ENCODE measurements at places on chromosomes 3 and 15.

DNA sequence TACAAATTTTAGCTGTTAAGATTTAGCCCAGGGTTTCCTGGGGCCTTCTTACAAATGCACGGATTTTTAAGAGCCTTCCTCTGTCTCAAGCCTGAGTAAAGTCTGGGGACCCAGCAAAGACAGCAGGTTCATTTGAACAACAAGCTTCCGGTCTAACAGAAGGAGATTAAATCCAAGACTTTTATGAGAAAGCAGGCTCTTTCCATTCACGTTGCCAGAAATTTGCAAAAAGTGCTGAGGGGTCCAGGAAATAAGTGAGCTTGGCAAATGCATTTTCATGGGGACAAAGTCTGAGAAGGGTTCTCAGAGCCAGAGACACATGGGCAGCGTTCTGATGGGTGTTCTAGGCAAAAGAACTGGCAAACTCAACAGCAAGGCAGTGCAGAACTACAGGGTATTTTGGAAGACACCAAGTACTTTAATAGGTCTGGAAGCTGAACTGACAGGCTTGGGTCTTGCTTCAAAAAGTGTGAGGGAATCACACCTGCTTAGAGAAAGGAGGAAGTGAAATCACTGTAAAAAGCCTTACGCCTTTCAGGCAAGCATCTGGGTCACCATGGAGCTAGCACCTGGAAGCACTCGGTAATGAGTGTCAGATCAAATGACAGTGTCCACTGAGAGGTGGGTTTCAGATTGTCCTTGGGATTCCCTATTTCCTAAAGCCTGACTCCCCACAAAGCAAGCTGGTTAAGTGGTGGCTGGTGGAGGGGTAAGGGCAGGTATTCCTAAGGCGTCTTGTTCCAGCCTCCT is 115.8 kb upstream of the ARHGEF3 start:
- DNase-seq: no peak

DNA sequence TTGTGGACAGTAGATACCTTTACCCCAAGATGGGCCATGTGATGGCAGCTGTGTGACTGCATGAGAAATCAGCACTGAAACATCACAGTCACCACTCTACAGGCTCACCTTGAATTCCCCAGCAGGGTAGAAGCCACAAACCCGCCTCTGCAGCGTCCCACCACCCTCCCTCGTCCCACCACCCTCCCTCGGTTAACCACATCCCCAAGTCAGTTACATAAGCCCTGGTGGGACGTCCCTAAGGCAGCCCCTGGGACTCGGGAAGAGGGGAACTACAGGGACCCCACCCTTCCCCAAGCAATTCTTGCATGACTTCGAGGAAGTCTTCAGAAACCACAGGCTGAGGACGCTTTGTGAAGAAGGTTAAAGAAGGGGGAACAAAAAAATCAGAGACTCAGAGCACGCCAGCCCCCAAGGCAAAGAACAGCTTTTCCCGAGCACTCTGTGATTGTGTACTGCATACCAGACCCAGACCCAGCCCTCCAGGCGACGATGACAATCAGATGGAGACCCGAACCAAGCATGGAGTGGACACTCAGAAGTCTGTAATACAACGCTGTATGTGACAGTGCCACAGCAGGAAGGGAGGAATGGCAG is 60.5 kb downstream of the SH3BP5 start:
- peak; percentile 75 for DNase-seq

DNA sequence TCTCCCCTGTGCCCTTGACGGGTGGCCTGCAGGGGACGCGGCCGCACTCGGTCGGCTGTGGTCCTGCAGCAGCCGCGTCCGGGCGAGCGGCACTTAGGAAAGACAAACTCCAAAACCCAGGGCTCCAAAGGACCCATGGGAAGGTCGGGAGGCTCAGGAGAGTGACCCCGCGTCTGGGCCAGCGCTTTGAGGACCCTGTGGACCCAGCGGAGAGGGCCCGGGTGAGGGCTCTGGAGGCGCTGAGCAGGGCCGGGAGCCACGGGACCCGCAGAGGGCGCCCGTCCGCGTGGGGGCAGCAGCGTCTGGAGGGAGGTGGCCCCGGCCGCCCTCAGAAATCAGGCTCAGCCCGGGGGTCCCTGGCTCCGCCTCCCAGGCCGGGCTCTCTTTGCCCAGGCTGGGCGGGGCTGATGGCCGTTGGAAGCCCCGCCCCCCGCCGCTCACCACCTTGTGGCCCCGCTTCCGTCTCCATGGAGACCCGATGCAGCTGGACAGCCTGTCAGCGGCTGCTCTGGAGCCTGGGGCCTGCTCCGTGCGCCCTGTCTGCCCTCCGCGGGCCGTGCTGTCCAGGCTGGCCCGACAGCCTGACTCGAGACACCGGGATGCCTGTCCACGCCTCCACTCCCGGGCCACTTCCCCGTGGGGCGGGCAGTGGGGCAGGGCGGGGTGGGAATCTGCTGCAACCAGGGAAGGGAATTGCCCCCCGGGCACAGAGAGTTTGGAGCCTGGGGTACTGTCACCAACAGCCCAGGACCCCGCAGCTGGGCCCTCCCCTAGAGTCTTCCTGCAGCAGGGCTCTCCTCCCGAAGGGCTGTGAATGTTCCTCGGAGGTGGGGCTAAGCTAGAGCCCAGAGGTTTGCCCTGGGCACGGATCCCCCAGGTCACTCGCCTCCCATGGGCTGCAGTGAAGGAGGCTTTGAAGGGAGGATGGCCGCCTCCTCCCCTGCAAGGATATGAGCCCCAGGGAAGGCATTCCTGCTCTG is 34.8 kb upstream of the RPL32 start:
- DNase-seq: peak; percentile 14

GRCh38 chr3:37610529-37610928 is 251.2 kb upstream of the CTDSPL start:
- no peak for DNase-seq

DNA sequence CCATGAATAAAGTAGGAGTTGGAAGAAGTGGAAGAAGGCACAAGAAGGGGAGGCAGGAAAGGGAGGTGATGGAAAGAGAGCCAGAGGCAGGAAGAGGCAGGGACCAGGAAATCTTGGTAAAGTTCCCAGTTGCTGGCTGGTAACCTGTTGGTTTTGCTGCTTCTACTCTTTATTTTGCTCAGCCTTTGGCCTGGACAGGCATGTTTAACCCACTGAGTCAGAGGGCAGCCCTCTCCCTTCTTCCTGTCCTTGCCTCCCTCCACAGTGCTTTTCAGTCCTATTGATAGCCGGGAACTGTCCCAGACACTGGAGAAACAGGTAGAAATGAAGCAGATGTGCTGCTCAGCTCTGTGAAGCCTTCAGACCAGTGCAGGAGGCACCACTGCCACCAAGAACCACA is 43.4 kb upstream of the APEH start:
- DNase-seq: no peak

DNA sequence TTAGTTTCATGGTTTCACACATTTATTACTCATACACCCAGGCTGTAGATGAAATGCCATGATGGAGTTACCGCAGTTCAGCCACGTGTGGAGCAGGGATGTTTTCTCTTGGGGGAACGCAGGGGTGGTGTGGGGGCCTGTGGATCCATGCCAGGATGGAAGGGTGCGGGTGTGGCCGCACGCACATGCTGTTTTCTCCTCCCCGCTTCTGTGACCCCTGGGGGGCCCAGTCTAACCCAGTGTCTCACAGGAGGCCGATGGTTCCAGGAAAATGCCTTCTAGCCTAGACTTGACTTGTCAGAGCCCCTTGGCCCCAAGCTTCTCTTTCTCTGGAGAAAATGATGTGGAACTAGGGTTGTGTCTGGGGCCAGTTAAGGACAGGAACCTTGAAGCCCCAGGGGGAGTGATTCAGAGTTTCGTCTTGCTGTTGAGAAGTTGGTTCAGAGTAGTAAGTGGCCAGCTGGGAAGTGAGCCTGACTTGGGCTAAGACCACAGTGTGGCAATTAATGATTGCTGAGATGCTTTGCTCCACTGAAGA is 240.4 kb upstream of the BHLHE40 start:
- no peak for DNase-seq

DNA sequence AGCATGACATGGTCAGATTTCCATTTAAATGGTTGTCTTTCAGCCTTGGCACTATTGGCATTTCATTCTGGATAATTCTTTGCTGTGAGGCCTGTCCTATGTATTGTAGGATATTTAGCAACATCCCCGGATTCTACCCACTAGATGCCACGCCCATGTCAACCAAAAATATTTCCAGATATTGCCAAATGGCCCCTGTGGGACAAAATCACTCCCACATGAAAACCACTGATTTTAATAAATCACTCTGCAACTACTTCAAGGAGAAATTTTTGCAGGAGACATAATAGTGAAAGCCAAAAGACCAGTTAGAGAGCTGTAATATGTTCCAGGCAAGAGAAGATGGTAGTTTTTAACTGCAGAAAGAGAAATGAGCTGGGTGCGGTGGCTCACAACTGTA is 55.9 kb upstream of the RARB start:
- DNase-seq: no peak

- no peak for DNase-seq
Measured at GRCh38 chr3:158651192-158651591, 6.9 kb downstream of the GFM1 start.

- no peak for DNase-seq
Measured at GRCh38 chr3:143821862-143822261, 26.4 kb downstream of the SLC9A9 start.

DNA sequence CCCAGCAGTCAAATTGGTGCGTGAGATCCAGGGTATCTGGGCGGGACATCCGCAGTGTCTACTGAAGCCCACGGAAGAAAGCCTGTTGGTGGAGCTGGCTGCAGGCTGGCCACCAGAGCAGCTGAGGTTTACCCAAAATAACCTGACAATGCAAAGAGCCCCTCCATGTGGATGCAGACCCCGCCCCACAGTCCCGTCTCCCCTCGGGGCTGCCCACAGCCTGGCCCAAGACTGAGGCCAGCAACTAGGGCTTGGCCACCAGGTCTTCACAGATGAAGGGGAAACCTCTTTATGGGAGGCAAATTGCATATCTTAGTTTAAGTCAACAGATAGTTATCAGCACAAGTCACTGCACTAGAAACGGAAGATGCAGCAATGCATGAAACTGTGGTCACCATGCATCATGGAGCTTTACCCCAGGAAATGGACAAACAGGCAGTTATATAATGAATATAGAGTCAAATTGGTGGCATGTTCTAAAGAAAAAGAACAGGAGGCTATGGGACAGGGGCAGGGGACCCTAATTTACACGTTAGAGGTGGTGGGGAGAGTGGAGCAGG is 86.3 kb downstream of the ARNT2 start:
- DNase-seq: no peak

DNA sequence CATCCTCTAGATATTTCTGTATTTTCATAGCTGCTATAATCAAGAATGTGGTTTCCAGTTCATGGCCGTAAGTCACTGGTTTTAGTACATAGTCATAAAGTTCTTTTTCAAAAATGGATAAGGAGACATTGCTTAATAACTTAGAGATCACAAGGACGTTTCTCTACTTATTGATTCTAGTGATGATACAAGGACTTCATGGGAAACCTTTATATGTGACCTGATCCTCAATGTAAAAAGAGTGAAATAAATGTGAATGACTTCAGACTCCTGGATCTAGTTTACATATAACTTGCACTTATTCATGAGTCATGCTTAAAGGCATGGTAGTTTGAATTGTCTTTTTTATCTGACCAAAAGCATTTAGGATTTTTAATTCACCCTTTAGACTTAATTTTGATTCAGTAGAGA is 35.2 kb downstream of the TSC22D2 start:
- DNase-seq: no peak

- DNase-seq: no peak
Measured at GRCh38 chr15:48091522-48091921, 29.3 kb upstream of the SLC24A5 start.
